ENCODE measurements at places on chromosomes 6 and 20.
A peak's percentile ranks its signal among the peaks of the same experiment; 100 is the strongest.

DNA sequence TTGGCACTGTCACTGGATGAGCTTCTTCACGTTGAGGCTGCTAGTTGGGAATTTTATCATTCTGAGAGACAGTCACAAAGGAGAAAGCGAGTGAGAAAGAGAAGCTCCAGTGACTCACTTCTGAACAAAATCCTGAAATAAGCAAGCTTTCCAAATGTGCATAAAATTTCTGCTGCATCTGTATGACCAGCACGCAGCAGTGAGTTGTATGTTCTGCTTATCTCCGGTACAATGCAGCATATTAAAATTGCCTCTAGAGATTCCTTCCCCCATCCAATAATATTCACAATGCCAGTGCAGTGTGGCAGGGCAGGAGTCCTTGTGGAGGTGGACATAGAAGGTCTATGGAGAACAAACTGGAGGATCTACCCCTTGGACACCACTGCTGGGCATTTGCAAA is 290.5 kb downstream of the ADGB start:
- DNase-seq, result no peak

DNA sequence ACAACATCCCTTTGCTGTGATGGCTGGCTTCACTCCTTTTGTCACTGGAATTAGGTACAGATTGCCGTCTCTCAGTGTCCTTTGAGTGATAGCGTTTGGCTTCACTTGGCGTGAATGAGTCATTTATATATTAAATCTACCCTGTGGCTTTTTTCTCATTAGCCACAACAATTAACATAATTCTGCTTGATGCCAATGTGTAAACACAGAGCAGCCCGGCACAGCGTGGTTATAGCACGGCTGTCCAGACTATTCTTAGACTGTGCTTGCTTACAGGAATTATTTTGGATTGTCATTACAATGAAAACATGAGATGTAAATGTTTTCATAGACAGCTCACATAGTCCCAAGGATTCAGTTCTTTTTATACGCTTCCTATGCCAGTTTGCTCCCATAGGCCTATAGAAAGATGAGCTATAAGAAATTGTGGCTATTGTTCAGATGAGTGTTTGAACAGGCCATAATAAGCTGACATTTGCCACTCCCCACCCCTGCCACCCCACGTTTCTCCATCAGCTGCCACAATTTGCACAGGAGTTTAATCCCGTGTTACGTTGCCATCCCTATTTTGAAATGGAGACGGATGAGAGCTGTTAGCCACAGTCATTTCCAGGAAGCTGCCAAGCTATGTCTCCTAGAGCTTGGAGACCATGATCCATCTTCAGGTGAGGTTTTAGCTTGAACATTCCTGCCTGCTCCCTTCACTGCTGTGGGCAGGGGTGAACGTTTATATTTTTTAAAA is 65.9 kb downstream of the PPP1R14C start:
- no peak for DNase-seq

- no peak for DNase-seq
Observed at GRCh38 chr20:654417-654750, 1.4 kb upstream of the SRXN1 start.

GRCh38 chr20:56487216-56487615 is 18.8 kb downstream of the RTF2 start:
- DNase-seq, result no peak

GRCh38 chr6:90369651-90370050 is 73.0 kb upstream of the BACH2 start:
- no peak for DNase-seq

DNA sequence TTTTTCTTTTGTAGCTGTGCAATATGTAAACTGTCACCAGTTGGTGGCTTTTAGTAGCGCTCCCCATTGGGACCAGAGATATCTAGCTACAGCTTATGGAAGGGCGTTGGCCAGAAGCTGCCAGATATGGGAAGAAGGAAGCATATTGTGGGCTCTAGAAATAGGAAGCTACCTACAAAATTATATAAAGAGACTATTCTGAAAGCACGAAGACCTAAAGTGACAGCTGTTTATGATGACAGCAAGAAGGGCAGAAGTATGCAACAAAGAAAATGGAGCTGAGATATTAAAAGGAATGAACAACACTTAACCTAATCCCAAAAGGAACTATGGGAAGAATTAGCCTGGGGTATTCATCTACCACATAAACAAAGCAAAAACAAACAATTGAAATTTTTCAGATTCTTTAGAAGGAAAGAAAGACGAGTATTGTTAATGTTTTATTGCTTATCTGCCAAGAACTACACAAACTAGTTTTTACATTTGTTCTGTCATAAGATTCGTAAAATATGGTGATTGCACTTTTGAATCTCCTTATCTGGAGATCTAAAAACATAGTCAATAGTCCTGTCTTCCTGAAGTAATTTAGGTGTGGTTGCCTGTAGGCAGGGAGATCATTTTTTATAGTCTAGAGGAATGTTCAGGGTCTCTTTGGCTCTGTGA is 81.6 kb downstream of the NCOA7 start:
- DNase-seq, result no peak

DNA sequence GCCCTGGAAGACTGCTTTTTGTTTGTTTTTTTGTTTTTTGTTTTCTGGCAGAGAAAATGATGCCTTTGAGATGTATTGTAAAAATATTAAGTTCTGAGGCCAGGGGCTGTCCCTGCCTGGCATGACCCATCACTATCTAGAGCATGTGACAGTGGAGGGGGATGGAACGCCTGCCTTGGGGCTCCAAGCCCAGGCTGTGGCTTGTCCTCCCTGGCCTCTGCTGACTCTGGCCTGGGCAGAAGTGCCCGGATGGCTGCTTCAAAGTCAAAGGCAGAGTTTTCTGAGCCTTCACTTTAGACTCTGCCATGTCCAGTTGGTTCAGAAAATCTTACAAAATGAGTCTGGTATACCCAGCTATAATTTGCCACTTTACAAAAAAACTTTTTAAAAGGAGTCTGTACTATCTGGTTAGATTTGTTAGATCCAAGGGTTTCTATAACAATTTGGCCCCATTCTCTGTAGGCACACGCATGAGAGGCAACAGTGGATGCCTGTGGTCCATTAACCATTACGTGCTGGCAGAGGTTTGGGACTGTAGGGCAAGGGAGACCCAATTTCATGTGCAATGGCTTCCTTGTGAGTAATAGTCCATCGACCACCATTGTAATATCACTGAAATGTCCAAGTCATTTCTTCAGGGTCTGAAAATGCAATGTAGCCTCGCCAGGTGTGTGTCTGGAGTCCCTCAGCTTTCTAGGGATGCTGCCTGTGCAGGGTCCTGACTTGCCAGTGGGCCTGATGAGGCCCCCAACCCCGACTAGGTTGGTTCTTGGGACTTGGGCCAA is 8.3 kb downstream of the PPP1R3G start:
- no peak for DNase-seq

DNA sequence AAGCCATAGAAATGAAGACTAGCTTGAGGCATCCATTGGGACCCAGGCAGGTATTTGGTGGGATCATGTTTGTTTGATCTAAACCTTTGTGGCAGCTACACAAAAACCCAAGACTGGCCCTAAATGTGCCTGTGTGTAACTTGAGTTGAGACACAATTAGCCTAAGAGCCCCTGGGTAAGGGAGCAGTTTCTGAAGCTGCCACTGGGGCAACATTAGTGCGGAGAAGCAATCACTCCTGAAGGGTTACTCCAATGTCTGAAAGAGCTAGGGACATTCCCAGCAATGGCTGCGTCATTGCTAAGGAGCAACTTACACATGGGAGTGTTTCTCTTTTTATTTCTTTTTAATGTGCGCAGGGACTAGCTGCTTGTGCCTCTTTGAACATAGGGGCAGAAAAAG is 67.9 kb upstream of the EEF1E1 start:
- no peak for DNase-seq

DNA sequence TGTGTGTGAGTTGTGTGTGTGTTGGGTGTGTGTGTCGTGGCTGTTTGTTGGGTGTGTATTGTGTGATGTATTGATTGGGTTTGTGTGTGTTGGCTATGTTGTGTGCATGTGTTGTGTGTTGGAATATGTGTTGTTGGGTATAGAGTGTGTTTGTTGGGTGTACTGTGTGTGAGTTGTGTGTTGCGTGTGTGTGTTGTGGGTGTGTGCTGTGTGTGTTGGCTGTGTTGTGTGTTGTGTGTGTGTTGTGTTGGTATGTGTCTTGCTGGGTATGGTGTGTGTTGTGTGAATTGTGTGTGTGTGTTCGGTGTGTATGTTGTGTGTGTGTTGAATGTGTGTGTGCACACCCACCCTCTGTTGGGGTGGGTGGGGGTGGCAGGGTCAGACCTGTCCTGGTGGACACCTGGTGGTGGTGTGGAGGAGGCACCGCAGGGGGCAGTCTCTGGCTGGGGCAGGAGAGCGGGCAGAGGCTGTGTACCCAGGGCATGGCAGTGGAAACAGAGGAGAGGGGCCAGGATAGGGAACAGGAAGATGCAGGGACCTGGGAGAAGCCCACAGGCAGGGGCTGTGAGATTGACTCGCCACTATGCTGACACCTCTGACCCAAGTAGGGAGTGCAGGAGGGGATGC is 25.5 kb upstream of the PXDC1 start:
- DNase-seq, result no peak

GRCh38 chr6:14442242-14442641 is 324.7 kb downstream of the CD83 start:
- DNase-seq, result no peak

GRCh38 chr6:41626022-41626421 is 12.2 kb upstream of the MDFI start:
- DNase-seq, result no peak

DNA sequence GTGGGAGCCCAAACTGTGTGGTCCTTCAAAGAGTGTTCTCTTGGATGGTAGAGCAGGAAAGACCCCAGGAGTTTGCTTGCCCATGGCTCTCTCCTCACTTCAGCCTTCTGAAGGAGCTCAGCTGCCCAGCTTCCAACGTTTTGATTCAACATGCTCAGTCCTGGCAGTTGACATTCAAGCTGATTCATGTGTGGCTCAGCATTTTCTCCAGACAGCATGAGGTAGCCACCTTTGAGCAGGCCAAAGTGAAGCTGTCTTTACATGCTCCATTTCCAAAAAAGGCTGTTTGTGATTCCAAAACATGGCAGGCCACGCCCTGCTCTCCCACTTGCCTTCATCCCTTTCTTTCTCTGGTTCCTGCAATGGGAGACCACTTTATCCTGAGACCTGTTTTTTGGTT is 280.2 kb downstream of the TBC1D7 start:
- DNase-seq, result no peak

GRCh38 chr20:33554914-33555420 is 65.1 kb downstream of the CBFA2T2 start:
- DNase-seq, result no peak

DNA sequence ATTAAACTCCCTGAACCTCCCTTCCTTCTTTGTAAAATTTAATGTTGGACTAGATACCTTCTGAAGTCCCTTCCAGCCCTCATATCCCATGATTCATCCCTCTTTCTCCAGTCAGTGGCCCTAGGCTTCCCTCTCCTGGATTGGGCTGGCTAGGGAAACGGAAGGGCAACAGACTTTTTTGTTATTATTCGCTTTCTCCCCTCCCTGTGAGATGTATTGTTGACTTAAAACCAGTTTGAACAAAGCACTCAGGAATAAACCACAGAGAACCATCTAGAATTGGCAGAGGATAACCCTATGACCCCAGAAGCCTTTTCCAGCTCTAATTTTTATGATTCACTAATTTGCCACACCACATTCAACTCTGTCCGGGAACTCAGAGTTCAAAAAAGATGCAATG is 239.7 kb upstream of the SUPT3H start:
- no peak for DNase-seq

GRCh38 chr6:99579781-99580180 is 11.3 kb upstream of the CCNC start:
- no peak for DNase-seq

GRCh38 chr6:111958534-111958933 is 85.3 kb upstream of the FYN start:
- no peak for DNase-seq

- peak; percentile 37 for DNase-seq
Observed at GRCh38 chr20:16801919-16802651, 53.9 kb downstream of the OTOR start.

GRCh38 chr20:53767206-53767930 is 173.7 kb upstream of the ZNF217 start:
- no peak for DNase-seq

DNA sequence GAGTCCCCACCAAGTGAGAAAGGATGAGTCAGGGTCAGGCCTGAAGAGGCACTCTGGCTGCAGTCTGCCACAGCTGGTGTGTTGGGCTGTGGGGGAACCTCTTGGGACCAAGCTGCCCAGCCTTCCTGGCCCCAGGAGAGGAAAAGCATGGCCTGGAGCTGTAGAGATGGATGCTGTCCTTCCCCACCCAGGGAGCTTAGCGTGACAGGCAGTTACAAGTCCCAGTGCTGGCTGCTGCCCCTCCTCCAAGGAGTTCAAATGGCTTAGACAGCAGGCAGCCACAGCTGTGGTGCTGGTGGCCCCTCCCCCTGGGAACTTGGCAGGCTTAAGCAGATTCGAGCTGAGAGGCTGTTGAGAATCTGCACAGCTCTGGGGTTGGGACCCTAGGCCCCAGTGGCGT is 253.2 kb downstream of the PLCB1 start:
- no peak for DNase-seq

- no peak for DNase-seq
Observed at GRCh38 chr6:168581706-168582105, 140.7 kb downstream of the SMOC2 start.

DNA sequence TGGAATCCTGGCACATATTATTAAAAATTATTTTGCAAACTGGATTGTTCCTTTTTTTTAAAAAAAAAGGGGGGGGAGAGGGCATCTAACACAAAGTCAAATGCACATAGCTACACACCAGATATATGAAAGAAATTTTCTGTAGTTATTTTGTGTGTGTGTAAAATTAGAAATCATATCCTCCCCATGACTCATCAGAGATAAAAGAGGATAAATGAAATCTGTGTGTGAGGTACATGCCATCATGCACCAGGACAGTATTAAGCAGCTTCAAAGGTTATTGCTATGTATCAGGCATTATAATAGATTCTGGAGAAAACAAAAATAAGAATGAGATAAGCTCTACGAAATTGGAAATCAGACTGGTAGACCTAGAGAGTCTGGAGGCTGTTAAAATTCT is 5.2 kb downstream of the BTBD9 start:
- no peak for DNase-seq

GRCh38 chr20:47230811-47231256 is 125.7 kb downstream of the ZMYND8 start:
- DNase-seq, result no peak

GRCh38 chr6:17730078-17730704 is 23.5 kb upstream of the NUP153 start:
- DNase-seq, result no peak

- DNase-seq, result no peak
Observed at GRCh38 chr6:148041546-148041945, 301.1 kb upstream of the SASH1 start.

- DNase-seq, result no peak
Observed at GRCh38 chr6:53495506-53496499, 49.1 kb downstream of the GCLC start.

GRCh38 chr6:11478586-11478985 is 59.0 kb upstream of the TMEM170B start:
- no peak for DNase-seq

GRCh38 chr6:108744244-108744972 is 103.8 kb upstream of the ARMC2 start:
- no peak for DNase-seq

DNA sequence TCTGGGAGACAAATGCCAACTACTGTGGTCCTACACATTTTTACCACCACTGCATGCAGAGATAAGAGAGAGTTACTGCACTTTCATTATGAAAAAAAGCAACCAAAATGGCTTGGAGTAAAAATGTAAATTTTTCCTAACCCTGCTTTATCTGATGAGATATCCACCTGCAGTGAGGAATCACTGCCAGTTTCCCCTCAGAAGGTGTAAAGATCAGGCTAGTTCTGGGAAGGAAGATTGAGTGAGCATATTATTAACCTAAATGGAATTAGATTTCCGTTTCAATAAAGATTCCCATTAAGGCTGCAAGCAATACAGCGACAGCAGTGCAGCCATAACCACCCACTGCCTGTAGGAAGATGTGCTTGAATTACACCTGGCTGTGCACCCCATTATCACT is 84.9 kb downstream of the QRSL1 start:
- DNase-seq, result no peak
